HTR-8/SVneo (cell line): ENCODE measurements at places on chromosomes 11 and 22.

- no peak for DNase-seq
Measured at GRCh38 chr22:44661659-44662569, 40.1 kb upstream of the PRR5 start.

GRCh38 chr22:45413368-45414211 is at the start of the genes RIBC2 and SMC1B:
Gene RIBC2, plus strand, starts transcription at chr22:45413693. Its CDS starts 194 bp downstream, at chr22:45413887.
Gene SMC1B, minus strand, starts transcription at chr22:45413599. Its CDS starts 32 bp downstream, at chr22:45413567.
- no peak for DNase-seq

GRCh38 chr11:95082576-95083001 is 7.1 kb upstream of the ENDOD1 start:
- DNase-seq: no peak

- DNase-seq: no peak
Measured at GRCh38 chr11:2779499-2779980, 79.7 kb upstream of the KCNQ1OT1 start.

GRCh38 chr11:116272181-116272789 is 500.5 kb downstream of the BUD13 start:
- no peak for DNase-seq

DNA sequence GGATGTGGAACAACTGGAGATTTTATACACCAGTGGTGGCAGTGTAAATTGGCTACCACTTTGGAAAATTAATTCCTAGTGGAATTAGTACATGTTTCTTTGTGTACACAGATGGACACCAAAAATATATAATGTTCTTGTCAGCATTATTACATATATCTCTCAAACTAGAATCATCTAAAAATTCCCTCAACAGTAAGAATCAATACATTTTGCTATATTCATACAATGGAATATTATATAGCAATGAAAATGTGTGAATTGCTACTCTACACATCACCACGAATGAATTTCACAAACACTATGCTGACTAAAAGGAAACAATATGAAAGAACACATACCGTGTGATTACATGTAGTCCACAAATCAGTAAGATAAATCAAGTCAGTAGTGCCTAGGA is 33.9 kb downstream of the CCDC90B start:
- no peak for DNase-seq

- DNase-seq: peak; percentile 76
Measured at GRCh38 chr11:112113539-112114457, 27.1 kb downstream of the SDHD start.
